ENCODE measurements at places on chromosomes 16 and 17. TPM values are rescaled to one million over a fixed set of nuclear protein-coding genes. Genes with fewer than 3 reads are reported as not detected.

CACNG3 gene
- total RNA-seq, result not detected

TMC7 gene
- 1.5 TPM for total RNA-seq

TEDC2 gene
- 13.0 TPM for total RNA-seq

DNA sequence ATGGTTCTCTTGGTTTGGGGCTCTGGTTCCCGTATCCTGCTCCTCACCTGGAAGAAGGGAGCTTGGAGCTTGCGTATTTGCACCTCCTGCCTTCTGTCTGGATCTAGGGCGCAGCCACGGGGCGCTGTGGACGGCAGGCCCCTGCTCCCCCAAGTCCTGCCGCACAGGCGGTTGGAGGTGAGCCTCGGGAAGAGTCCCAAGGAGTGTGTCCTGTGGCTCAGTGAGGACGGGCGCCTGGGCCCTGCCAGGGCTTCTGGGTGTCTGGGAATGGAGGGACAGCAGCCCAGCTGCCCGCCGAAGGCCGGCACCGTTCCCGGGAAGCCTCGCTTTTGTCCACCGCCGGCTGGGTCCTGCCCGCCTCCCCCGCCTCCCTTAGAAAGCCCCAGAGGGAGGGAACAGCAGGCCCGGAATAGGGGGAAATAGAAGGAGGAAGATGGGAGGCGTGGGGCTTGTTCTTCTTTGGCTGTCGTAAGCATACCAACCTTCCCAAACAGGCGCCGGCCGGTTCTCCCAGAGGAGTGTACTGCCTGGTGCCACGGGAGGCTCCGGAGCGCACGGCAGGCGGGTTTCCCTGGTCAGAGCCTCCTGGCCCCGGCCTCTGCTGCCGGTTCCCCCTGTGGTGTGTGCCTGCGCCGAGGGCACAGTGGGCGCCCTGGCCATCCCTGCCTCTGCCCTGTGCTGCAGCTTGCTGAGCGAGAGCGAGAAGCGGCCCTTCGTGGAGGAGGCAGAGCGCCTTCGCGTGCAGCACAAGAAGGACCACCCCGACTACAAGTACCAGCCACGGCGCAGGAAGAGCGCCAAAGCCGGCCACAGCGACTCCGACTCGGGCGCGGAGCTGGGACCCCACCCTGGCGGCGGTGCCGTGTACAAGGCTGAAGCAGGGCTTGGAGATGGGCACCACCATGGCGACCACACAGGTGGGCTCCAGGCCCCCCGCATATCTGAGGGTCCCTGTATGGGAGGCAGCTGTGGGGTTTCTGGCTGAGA lies 1.8 kb downstream of the SOX8 start:
- no peak for DNase-seq

DNA sequence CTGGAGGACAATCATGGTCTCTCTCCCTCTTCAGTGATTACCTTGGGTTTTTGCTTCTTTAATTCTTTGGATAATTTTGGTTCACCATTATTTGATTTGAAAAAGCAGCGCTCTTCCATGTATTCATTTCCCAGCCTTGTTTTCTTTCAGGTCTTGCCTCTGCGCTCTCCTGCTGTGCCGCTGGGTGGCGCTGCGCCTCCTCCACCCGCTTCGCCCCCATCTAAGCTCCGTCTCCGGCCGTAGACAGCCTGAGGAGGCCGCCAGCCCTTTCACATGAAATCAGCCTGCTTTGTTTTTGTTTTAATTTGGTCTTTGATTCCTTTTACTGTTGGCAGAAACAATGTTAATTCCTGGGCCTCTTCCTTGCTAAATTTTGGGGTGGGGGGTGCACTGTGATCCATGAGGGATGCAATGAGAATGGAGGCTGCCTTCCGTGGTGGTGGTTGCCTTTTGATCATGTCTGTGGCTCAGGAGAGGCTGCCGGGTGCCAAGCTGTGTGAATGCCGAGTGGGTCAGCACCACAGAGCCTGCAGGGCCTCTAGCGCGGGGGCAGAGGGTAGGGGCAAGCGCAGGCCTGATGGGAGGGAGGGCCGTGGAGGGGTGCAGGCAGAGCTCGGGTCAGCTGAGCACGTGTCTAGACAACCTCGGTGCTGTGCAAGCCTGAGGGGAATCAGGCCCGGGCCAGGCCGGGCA lies 64.1 kb downstream of the PLD6 start:
- no peak for DNase-seq

Measured in H4 (cell line).